ENCODE measurements at places on chromosomes 1 and 21.
A peak's percentile ranks its signal among the peaks of the same experiment; 100 is the strongest.

- DNase-seq, result no peak
Observed at GRCh38 chr1:166605137-166605536, 234.1 kb upstream of the POGK start.

GRCh38 chr1:112358798-112359408, 37.1 kb upstream of the CTTNBP2NL start:
- DNase-seq, result no peak

DNA sequence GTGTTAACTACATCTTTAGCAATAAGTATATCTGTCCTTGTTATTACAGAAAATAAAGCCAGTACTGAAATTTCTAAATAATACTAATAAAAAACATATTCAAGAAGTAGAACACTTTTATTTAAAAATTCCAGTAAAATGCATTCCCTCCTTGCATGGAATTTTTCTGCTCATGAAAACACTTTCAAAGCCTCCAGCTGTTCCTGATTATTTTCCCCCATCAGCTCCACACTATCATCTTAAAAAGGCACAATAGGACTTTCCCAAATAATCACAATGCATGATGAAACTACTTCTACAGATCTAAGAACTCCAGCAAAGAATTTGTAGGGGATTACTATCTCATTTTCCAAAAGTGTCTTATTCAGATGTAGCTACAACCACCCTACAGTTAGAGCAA, 162.6 kb upstream of the USP25 start:
- DNase-seq, result no peak

DNA sequence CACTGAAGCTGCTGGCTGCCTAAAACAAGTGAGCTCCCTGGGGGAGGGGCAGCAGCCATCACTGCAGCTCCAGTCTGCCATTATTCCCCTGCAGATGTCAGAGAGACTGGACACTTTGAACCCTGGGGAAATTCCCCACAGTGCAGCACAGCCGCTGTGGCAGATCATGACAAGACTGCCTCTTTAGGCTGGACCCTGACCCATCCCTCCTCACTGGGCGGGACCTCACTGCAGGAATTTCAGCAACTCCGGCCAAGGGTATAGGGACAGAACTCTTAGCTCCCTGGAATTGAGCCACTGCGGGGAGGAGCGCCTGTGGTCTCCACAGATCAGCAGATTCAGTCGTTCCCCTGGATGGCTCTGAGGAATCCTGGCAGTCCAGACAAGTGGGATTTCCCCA, 964.6 kb downstream of the BRINP3 start:
- no peak for DNase-seq

DNA sequence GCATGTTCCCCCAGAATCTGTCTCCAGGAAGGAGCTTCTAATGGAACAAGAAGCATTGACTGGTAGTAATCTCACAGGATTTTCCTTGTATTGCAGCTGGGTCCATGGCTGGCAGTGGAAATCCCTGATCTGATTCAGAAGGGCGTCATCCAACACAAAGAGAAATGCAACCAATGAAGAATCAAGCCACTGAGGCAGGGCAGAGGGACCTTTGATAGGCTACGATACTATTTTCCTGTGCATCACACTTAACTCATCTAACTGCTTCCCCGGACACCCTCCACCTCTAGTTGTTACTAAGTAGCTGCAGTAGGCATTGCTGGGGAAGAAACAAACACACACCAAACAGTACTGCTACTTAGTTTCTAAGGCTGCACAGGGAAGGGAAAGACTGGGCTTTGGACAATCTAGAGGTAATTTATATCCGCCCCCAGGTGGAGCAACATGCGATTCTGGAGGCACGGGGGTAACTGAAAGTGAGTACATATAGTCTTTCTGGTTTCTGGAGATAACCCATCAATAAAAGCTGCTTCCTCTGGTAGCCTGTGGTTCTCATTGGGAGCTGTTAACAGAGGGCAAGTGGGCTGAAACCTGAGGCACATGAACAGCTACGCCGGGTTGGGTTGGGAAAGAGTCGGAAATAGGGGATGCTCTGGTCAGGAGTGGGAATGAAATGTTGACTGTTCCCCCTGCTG, 837 bp upstream of the USP21 start:
- no peak for DNase-seq

DNA sequence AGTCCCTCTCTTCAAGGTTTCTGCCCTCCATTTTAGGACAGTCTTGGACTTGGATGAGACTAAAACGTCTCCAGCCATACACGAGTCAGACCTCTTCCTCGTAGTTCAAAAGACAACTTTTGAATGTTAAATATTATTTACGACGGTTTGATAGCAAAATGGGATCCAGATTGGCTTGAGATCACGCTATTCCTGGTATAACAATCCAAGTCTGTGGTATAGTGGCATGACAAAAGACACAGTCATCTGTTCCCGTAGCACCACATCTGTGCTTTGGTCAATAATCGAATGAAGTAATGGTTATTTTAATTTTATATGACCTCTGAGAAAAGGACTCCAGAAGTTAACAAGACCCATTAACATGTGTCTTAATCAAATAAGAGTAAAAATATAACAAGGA, 7.0 kb downstream of the PCP4 start:
- DNase-seq, result no peak

DNA sequence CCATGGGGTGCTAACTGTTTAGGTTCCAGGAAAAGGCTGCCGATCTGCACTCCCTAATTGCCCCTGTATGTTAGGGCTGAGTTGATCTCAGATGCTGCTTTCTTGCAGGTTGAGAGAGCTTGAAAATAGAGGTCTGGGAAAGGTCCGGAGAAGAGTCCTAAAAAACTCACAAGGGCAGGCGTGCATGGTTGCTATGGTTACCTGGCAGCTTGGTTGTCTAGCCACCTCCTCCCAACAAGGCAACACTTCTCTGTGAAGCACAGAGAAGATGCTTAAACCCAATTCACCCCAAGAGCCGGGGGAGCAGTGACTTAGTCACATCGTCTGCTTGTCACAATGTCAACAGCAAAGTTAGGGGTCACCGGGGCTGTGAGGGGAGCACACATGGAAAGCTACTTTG, 31.0 kb upstream of the LRRC52 start:
- no peak for DNase-seq

DNA sequence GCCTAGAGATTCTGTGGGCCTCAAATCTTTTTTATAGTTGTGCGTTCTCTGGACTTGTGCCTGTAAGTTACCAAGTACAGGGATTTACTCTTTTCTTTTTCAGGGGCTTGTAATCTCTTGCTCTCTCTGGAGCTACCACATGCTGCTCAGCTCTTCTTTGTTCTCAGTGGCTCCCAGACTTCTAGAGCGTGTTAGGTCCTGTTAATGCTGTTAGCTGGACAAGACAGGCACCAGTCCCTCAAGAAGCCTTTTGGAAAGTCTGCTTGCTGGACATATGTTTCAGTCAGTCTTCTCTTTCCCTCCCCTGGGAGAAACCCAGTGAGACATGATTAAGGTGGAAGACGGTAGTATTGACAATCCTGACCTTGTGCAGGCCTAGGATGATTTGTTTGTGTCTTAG, 29.4 kb downstream of the KCNK2 start:
- DNase-seq, result no peak

- DNase-seq, result no peak
Observed at GRCh38 chr1:195326325-195326724, 1281.9 kb downstream of the KCNT2 start.

DNA sequence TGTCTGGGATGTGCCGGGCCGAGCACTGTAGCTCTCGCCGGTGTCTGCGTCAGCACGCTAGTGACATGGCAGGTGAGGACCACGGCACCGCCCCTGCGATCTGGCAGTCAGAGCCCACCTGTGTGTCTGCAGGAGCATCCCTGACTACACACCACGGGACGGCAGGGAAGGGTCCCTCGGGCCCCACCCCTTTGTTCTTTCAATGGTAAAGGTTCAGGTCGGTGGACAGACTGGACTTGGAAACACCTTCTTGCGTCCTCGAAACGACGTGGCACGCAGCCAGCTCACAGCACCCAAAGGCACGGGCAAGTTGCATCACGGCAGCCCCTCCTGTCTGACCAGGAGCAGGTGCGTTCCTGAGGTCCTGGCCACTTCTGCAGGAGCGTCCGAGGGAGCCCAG, 3.7 kb upstream of the SAMD11 start:
- DNase-seq, result no peak

- DNase-seq, result peak; percentile 76
Observed at GRCh38 chr1:221824025-221824424, 82.1 kb upstream of the DUSP10 start.

GRCh38 chr1:228515200-228515834, 28.1 kb downstream of the RNF187 start:
- DNase-seq, result no peak

DNA sequence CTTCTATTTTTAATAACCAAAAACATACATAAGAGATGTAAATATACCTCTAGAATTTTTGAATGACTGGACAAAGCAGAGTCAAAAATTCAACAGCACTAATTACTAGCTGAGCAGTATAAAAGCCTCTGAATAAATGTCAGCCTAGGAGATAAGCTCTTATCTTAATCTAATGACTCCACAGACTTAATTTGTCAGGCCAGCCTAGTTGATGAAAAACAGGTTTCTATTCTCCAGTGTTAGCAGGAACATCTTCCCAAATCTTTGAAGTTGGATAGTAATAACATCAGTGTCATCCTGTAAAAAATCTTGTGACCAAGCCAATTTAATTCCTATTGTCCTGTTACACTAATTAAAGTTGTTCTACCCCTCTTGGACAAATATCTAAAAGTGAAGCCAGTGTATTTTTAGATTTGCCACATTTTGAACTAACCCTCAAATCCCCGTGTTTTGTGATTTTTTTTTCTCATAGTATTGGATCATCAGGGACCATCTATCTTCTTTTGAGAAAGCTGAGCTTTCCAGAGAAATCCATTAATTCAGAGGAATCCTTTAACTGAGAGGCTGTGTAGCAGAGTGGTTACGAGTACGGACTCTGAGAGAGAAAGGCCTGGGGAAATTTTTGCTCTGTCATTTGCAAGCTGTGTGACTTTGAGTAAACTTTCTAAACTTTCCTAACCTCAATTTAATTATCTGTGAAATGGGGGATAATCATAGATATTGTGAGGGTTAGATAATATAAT, 41.2 kb downstream of the LMO4 start:
- DNase-seq, result no peak

DNA sequence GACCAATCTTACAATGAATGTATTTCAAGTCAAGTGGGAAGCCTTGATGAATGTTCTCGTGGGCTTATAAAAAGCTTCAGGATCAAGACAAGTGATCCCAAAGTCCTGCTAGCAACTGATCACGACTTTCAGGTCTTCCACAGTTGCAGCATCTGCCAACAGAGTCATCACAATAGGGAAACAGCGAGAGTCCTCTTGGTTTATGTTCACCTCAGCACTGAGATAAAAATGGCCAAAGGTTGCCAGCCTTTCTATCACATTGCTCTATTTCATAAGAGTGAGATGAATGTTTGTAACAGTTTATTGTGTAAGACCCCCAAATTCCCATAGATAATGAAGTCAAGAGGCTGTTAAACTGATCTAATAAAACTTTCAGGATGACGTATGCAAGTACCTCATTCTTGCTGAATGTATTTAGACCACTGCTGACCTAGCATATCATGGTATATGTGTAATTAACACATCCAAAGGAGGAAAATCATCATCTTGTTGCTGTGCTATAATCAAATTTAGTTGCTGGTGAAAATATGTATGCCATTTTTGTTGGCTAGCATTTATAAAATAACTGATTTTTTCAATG, 150.6 kb downstream of the TGFBR3 start:
- no peak for DNase-seq

All from epithelial cell of prostate (primary cell).